ENCODE measurements at places on chromosomes 6 and 20. TPM values are rescaled to one million over a fixed set of nuclear protein-coding genes. Genes with fewer than 3 reads are reported as not detected.
A peak's percentile ranks its signal among the peaks of the same experiment; 100 is the strongest.

GRCh38 chr6:98977671-98978292 lies 30.0 kb upstream of the FBXL4 start:
- DNase-seq, result peak; percentile 42

- no peak for DNase-seq
Observed at GRCh38 chr6:98039904-98040607, 757.0 kb upstream of the MMS22L start.

- DNase-seq, result no peak
Observed at GRCh38 chr6:112330879-112331265, 16.3 kb upstream of the RFPL4B start.

INSM1 gene
- not detected for total RNA-seq

GRCh38 chr6:135358985-135359384 lies 138.6 kb downstream of the AHI1 start:
- DNase-seq, result peak; percentile 8

OOEP gene
- not detected for total RNA-seq

HCK gene
- not detected for total RNA-seq

WASF1 gene
- total RNA-seq, result 14.2 TPM

SGK2 gene
- not detected for total RNA-seq

DNA sequence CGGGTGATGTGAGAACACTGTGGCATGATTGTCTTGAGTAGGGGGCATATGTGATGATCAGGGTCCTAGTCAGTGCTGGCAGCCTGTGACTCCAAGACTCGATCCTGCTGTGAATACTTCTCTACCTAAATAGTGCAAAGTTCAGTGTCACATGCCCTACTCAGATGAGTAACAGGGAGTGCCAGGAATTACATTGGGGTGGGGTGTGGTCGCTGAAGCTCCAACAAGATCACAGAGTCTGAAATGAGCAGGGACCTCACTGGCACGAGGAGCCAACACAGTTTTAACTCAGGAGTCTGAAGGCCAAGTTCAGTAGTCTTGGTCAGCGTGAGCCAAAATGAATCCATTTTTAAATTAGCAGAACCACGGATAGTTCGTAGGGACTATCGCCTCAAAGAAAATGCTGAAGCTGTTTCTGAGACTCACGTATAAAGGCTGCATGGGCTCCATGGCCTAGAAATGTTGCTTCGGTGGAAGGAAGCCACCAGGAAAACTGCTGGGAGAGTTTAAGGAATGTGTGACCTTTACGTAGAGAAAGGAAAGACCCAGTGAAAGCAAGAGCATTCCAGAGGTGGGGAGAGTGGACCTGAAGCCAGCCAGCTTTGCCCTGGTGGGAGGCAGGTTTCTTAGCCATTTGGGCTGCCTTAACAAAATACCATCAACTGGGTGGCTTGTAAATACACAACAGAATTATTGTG lies 72.2 kb downstream of the RPP40 start:
- DNase-seq, result no peak

PTGIS gene
- not detected for total RNA-seq

FLRT3 gene
- total RNA-seq, result 4.0 TPM
